ENCODE measurements at places on chromosomes 4 and X.

DNA sequence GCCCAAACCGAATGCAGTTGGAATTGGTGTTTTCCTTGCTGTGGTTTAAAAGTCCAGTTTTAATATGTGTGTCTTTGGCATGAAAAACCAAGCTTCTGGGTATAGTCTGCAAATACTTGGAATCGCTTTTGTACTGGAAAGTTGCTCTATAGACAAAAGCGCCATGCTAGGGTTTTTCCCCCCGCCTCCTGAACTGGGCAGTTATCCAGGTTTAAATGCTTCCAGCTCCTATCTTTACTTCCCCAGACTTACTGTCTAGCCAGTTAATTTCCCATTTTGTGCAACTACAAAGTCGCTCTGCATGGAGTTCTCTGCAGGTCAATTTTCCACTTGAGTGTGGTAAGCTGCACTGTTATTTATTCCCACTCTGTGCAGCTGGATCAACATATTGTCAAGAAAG is 2.7 kb downstream of the RASL11B start:
- no peak for DNase-seq

GRCh38 chrX:40153345-40154249 is 55.8 kb upstream of the BCOR start:
- DNase-seq, result no peak

DNA sequence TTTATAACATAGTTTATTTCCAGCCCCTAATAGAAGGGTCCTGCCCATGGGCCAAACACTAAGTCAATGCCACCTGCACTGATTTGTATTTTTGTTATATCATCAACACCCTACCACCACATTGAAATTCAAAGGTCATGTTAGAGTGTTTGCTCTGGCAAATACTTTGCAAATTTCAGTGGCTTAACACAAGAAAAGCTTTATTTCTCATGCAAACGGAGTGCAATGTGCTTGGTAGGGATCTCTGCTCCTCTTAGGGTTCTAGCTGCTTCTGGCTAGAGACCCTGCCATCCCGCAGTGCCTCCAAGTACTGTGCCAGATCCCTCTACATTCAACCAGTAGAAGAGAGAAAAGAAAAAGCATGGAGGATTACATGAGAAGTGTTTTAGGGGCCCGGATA is 230.8 kb upstream of the TET2 start:
- no peak for DNase-seq

GRCh38 chr4:74258963-74259362 is 49.3 kb upstream of the EPGN start:
- no peak for DNase-seq

DNA sequence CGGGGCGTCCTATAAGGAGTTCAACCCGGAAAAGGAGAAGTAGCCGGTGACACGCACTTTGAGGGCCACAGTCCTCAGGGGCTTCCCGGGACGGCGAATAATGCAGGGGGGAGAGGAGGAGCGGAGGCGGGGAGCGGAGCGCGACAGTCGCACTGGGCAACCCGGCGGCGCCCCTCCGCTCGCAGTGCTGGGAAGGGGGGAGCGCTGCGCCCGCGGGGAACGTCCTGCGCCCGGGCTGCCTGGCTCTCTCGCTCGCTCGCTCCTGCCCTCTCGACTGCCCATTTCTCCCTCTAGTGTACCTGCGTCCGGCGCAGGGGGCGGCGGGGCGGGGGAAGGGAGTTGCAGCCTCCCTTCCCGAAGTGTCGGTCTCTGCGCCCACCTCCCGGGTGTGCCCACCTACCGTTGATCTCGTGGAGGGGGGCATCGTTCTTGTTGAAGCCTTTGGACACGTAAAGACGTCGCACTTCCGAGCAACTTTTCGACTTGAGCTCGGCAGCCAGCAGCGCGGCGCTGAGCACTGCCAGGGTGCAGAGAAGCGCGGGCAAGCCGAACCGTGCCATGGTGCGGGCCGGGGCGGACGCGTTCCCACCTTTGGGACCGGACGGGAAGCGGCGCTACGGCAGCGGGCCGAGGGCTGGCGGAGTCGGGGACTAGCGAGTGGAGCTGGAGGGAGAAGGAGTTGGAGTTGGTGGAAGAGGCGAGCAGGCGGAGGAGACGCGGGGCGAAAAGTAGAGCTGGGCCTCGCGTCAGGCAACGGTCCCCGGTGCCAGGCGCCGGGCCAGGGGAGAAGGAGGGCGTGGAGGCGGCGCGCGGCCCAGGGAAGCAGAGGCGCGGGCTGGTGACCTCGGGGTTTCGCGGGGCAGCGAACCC is 648 bp downstream of the GPC4 start:
- no peak for DNase-seq

Data from HCEC 1CT (cell line).